ENCODE measurements at places on chromosomes 5 and 9. TPM values are rescaled to one million over a fixed set of nuclear protein-coding genes. Genes with fewer than 3 reads are reported as not detected.

OLFM1 gene
- total RNA-seq: 10.3 TPM

NR4A3 gene
- total RNA-seq: 2.1 TPM

ANKRD31 gene
- 0.03 TPM for total RNA-seq

OSMR gene
- 72.5 TPM for total RNA-seq

ZNF354B gene
- 4.3 TPM for total RNA-seq

ZNF879 gene
- 0.80 TPM for total RNA-seq

SHISAL2B gene
- total RNA-seq: not detected

PCDHB13 gene
- total RNA-seq: 0.05 TPM

PLPP7 gene
- total RNA-seq: 0.08 TPM

IL4 gene
- not detected for total RNA-seq

IFNA14 gene
- not detected for total RNA-seq

GABRP gene
- total RNA-seq: not detected

GFI1B gene
- not detected for total RNA-seq

DMRT3 gene
- not detected for total RNA-seq

OGN gene
- not detected for total RNA-seq

BTNL8 gene
- total RNA-seq: not detected

LCN9 gene
- total RNA-seq: not detected

PDE8B gene
- total RNA-seq: 1.1 TPM

DIRAS2 gene
- total RNA-seq: 0.01 TPM

SLIT3 gene
- total RNA-seq: 13.1 TPM

IL3 gene
- not detected for total RNA-seq

OLFML2A gene
- total RNA-seq: 17.8 TPM

EIF4E1B gene
- not detected for total RNA-seq

FBP2 gene
- not detected for total RNA-seq

PRSS3 gene
- total RNA-seq: 13.6 TPM

FBXL7 gene
- 1.5 TPM for total RNA-seq

LSM11 gene
- total RNA-seq: 3.2 TPM

STC2 gene
- total RNA-seq: 49.1 TPM

MYO10 gene
- total RNA-seq: 54.8 TPM

AQP7 gene
- total RNA-seq: 0.47 TPM

FGFR4 gene
- total RNA-seq: 25.0 TPM

UNC13B gene
- 10.0 TPM for total RNA-seq

ISCA1 gene
- total RNA-seq: 50.7 TPM
